ENCODE measurements at places on chromosomes 4 and X. TPM values are rescaled to one million over a fixed set of nuclear protein-coding genes. Genes with fewer than 3 reads are reported as not detected.

TCEAL6 gene
- 10.1 TPM for total RNA-seq

P2RY8 gene
- total RNA-seq: under 0.01 TPM

ART3 gene
- total RNA-seq: 5.1 TPM

LRIT3 gene
- total RNA-seq: 0.23 TPM

LRRC66 gene
- 0.46 TPM for total RNA-seq

SYTL4 gene
- total RNA-seq: 2.3 TPM

CTAG1B gene
- total RNA-seq: not detected
